ENCODE measurements at places on chromosomes 16 and 17.
A peak's percentile ranks its signal among the peaks of the same experiment; 100 is the strongest.

DNA sequence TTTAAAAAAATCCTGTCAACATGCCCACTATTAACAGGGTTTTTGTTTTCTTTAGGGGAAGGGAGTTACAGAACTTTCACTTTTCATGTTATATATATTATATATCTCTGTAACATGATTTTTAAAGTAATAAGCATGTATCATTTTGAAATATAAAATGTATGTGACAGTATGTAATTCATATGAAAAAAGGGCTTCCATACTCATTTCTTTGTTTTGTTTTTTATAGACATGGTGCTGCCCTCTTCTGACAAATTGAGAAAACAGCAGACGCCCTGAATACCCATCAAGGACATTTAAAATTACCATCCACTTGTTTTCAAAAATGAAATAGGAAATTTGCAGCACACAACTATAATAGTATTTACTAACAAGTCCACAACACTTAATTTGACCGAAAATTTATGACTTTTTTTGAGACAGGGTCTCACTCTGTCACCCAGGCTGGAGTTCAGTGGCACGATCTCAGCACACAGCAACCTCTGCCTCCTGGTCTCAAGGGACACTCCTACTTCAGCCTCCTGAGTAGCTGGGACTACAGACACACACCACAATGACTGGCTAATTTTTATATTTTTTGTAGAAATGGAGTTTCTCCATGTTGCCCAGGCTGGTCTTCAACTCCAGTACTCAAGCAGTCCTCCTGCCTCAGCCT lies 30.4 kb downstream of the CFDP1 start:
- peak; percentile 44 for DNase-seq

- DNase-seq, result no peak
Observed at GRCh38 chr17:36949461-36949927, 740 bp downstream of the AATF start.

DNA sequence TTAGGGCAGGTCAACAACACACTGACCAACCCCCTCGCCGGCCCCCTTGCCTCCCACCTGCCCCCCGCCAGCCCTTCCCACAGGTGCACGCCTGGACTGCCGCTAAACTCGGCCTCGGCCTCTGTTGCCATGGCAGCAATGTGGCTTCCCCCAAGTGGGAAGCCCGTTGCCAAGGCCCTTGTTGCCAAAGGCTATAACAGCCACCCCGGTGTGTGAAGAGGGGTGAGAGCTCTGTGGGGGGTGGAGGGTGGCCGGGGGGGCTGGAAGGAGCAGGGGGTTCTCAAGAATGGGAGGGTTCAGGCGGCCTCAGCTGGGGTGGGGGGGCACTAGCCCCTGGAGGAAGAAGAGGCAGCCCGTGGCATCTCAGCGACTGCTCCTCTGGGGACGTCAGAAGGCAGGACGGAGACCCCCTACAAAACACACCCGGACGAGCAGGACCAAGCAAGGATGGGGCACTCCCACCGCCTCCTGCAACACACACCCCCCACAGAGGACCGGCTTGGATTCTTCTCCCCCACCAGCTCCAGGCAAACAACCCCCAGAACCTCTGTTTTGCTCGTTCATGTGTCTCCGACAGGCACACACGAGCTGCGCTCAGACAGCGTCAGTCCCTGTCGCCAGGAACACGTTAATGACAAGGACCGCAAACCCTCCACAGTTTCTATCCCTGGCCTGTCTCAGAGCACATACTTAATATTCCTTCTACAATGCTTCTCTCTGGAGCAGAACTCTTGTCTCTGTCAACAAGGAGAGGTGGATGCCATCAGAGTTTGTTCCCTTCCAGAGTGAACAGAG lies 55.7 kb downstream of the ABR start:
- no peak for DNase-seq

GRCh38 chr17:19273731-19274130 lies 36.6 kb downstream of the EPN2 start:
- no peak for DNase-seq

DNA sequence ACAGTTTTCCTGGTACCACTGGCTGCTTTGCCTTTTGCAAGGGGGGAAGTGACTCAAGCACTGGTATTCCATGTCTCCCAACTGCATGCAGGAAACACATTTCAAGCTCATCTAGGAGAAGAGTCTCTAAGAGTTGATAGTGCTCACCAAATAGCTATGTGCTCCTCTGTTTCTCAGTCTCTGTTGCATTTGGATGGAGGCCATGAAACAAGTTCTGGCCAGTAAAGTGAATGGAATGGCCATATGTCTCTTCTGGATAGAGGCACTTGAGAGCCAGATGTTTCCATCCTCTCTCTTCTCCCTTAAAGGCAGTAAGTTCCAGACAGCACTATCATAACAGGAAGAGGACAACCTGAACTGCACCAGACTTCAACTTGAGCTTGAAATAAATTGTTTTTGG lies 60.6 kb downstream of the C16orf82 start:
- DNase-seq, result no peak

- DNase-seq, result peak; percentile 23
Observed at GRCh38 chr17:6069539-6070429, at the start of gene WSCD1. TSS of gene WSCD1 (plus strand) at chr17:6070379. CDS start at chr17:6080659, 10,280 bp downstream.

- DNase-seq, result no peak
Observed at GRCh38 chr17:71572343-71572742, 548.5 kb upstream of the SOX9 start.

DNA sequence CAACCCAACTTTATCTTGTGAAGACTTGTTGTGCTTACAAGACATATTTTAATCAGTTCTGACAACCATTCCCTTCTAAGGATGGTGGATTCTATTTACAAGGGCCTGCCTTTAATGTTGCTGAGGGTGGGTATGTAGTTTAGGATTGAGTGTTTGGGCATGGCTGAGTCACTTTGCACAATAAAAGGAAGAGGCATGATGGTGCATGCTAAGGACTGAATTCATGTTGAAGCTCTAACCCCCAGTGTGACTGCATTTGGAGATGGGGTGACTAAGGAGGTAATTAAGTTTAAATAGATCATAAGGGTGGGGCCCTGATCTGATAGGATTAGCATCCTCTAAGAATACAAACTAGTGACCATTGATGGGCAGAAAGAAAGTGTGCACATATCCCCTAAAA lies 196.1 kb upstream of the HS3ST3A1 start:
- no peak for DNase-seq

- DNase-seq, result no peak
Observed at GRCh38 chr17:7562208-7562605, 488 bp downstream of the SENP3 start.

- DNase-seq, result no peak
Observed at GRCh38 chr17:63463771-63464170, 13.1 kb upstream of the ACE start.

DNA sequence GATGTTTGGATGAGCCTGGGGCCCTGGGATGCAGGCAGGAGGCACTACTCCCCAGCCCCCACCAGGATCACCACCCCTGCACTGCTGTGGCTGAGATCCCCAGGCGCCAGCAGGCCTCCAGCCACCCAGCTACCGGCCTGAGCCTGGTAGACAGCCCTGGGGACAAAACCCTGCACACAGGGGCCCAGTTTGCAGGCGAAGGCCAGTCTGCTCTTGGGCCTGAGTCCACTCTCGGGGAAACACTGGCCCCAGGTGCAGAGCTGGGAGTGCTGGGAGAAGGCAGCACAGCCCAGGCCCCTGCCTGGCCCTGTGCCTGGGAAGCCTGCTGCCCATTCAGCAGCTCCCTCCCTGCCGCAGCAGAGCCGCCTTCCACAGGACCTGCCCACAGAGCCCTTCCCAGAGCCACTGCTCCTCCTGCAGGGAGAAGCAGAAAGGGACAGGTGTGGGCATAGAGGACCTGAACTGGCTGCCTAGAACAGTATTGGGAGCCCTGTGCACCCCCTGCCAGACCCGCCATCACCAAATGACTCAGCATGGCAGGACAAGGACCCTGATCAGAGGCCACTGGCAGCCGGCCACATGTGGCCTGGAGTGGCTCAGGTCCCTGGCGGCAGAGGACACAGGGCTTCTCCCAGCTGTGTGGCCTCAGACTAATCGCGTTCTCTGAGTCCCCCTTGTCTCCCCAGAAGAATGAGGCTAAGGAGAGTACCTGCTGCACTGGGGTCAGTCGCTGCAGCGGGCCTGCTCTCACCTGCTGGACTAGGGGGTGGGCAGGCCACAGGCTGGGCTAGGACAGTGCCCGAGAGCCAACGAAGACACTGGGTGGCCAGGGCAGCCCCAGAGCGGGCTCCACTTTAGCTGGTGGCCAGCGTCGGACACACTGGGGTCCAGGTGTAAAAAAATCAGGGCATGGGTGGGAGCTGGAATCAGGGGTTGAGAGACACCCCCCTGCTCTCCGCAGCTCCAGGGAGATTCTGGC lies 10.7 kb downstream of the MSRB1 start:
- no peak for DNase-seq

- no peak for DNase-seq
Observed at GRCh38 chr16:14284371-14284770, 213.3 kb downstream of the MRTFB start.

DNA sequence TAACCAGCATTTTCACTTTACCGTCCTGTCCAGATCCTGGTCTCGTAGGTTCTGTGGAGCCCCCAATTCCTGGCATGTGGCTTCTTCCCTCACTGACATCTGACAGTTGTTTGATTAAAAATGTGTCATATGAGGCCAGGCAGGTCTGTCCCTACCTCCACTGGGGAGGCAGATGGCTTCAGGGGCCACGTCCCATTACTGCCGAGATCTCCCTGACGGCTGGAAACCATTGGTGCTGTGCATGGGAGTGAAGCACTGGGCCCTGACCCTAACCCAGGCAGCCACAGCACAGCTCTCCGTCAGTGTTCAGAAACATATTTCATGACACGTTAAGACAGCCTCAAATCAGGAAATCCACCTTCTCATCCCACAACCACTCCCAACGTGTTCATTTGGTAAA lies 77.5 kb downstream of the GNAO1 start:
- no peak for DNase-seq

DNA sequence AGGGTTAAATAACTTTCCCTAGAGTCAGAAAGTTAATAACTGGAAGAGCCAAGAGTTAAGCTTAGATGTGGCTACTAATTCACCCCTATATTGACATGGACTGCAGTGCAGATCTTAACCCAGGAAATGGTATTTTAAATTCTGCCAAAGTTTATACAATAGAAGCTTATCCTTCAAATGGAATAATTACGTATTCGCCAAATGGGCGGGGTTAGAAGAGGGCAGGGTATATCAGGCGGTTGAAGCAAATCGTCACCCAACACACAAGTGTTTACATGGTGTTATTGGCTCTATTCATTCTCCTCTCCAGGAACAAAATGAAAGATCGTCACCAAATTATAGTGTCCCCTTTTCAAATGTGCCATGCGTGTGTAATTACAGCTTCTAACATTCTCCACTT lies 182.7 kb downstream of the PRKCB start:
- no peak for DNase-seq

DNA sequence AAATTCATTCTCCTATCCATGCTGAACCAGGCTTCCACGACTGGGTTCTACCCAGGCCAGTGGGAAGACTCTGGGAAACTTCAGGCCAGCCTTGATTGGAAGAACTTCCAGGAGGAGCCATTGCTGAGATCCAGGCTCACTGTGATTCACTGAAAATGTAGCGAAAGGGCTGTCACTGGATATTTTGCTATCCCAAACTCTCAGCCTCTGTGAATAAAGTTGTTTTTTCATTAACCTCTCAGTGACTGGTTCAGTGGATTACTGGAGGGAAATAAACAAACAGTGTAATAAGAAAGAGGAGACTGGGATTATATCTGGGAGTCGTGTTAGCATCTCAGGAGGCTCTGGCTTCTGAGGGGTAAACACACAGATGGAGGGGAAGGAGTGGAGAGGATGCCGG lies 3.1 kb downstream of the FOXL1 start:
- no peak for DNase-seq

- no peak for DNase-seq
Observed at GRCh38 chr17:55054429-55054828, 85.9 kb downstream of the STXBP4 start.

DNA sequence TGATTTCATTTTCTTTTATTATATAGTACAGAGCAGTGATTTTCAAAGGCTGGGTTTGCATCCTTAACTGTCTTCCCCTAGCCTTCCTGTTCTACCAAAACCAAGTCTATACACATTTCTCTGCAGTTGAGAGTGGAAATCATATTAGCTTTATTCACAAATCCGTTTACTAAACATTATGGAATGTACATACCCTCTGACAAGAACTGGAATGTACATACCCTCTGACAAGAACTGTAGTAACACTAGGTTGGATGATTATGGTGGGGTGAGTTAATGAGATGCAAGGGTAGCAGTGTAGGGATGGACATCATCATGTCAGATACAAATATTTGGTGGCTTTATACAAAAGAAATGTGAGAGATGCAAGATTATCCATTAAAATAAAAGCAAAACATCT lies 154.8 kb downstream of the CYB561 start:
- DNase-seq, result no peak

DNA sequence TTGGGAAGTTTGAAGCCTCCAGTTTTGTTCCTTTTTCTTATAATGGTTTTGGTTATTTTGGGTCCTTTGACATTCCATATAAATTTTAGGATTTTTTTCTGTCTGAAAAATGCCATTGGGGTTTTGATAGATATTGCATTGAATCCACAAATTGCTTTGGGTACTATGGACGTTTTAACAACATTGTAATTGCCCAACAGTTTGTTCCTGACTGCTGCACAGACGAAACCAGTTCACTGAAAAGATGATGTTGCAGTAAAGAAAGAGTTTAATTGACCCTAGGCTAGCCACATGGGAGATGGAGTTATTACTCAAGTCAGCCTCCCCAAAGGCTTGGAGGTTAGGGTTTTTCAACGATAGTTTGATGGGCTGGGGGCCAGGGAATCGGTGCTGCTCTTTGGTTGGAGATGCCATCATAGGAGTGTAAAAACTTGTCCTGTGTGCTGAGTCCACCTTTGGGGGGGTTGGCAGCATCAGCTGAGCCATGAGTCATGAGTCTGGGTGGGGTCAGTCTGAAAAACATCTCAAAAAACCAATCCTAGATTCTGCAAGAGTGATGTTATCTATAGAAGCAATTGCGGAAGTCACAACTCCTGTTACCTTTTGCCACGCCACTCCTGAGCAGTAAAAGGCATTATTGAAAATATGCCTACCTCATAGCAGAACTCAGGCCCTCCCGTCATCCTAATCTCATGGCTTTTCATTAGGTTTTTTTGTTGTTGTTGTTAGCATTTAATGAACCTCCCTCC lies 2.7 kb upstream of the PRSS41 start:
- DNase-seq, result no peak

DNA sequence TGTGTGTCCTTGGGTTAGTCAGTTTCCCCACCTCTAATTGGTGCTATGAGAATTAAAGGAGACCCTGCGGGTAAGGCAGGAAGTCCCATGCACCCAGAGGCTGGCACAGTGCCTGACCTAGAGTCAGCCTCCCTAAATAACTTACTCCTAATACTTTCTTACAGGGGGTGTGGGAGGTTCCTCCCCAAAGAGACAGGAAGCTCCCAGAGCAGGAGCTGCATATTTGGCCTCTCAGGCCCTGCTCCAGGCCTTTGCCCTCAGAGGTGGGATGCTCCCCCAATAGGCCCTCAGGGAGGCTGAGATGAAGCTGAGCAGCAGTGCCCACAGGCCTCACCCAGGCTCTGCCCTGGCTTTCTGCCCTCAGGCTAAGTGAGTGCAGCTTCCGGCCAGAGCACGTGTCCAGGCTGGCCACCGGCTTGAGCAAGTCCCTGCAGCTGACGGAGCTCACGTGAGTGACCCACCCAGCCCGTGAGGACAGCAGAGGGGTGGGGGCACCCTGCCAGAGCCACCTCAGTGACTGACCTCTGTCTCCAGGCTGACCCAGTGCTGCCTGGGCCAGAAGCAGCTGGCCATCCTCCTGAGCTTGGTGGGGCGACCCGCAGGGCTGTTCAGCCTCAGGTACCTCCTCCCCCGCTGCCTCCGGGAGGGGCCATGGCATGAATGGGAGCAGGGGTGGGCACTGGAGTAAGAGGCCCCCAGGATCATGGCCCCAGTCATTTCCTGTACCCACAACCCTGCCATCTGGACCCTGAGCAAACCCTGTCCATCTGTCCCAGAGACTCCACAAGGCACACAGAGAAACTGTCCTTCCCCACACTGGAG lies 31.1 kb upstream of the CPNE2 start:
- DNase-seq, result no peak
